Right hindlimb (tissue), 1 donor: ENCODE measurements at places on chromosomes 4 and X.

DNA sequence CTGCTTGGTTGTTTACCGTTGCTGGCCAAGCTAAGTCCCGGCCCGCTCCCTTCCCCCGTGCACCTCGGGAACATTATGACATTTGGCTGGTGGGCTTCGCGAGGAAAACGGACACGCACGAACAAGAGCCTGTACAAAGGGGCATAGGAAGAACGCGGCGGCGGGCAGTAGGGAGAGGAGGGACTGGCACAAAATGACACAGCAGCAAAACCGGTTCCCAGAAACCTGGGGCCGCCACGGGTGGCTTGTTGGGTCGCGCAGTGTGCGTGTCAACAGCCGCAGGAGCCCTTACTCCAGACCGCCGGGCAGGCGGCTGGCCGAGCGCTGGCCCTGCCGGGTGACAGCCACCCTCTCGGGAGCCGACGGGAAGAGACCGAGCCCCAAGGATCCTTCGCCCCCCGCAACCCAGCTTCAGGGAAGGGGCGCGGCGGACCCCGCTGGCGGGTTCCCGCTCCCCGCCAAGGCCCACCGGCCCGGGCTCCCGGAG lies 1.6 kb upstream of the LIN54 start:
- peak; percentile 55 for DNase-seq

DNA sequence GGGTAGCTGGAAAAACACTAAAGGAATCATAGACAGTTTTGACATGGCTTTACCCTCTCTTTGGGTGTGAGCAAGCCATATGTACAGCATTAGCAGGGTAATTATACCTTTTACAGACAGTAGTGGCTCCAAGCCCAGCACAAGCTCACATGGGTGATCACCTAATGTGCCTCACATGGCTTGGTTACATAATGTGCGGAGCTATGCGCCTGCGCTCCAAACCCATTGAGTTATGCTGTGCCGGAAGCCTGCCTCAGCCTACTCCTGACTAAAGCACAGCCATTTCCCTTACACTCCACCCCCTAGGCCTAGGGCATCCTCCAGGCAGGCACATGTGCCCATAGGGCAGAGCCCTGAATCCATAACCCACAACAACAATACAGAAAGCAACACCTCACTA lies 6.5 kb upstream of the TSPAN5 start:
- no peak for DNase-seq

DNA sequence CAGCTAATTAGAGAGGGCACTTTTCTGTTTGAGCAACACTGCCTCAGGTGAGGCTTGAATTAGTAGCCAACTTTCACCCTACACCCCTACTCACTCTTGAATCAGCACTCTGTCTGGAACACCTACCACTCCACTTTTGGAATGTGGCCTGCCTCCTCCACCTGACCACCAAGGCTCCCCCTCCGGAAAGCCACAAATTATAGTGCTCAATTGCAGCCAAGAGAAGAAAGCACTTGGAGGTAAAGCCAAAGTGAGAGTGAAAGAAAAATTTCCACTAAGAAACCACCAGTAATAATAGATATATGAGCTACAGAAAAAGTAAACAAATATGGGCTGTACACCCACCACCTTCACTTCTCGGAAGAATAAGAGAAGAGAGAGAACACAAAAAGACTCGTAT lies 41.1 kb downstream of the PPP3CA start:
- peak; percentile 29 for DNase-seq

DNA sequence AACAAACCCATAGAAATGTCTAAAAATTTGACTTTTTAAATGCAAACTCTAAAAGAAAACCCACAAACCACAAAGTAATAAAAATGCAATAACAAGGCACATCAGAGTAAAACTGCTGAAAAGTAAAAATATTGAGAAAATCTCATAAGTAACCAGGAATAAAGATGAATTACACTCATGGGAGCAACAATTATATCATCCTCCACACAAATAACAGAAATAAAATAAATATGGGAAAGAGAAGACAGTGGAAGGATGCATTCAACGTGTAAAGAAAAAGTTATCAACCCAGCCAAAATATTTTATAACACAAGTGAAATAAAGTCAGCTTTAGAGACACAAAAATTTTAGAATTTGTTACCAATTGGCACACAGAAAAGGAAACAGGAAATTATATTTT lies 1420.2 kb downstream of the PCDH18 start:
- DNase-seq = no peak

- no peak for DNase-seq
These were observed 22.9 kb upstream of the CLGN start for GRCh38 chr4:140450352-140450751.

DNA sequence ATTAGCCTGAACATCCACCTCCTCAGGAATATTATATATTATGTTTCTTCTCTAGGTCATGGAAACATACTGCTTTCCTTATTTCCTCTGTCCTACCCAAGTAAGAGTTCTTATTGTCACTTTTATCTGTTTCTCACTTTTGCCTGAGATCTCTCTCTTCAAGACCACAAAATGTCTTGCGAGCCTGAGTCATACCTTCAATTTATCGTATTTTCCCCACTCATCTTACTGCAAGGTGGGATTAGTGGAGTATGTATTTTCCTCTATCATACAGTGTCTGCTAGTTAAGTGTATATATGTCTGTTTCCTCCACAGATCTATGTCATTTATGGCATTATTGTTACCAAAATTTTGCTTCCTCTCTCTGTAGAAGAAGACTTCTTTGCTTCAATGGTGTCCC lies 124.5 kb downstream of the EIF4E start:
- DNase-seq = no peak

GRCh38 chr4:16508968-16509367 lies 282.7 kb upstream of the TAPT1 start:
- no peak for DNase-seq
